ENCODE measurements at places on chromosomes 7 and 10.

DNA sequence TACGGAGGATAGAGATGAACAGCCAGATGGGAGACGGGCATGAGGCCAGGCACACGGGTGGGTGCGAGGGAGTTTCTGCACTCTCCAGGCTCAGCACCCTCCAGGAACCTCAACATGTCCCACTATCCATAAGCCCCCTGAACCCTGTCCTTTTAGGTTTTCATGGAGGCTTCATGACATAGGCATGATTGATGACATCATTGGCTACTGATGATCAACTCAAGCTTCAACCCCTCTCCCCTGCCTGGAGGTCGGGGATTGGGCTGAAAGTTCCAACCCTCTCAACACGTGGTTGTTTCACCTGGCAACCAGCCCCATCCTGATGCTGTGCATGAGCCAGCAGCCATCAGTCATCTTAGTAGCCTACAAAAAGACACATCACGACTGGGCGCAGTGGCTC lies 360.7 kb upstream of the AUTS2 start:
- no peak for DNase-seq

DNA sequence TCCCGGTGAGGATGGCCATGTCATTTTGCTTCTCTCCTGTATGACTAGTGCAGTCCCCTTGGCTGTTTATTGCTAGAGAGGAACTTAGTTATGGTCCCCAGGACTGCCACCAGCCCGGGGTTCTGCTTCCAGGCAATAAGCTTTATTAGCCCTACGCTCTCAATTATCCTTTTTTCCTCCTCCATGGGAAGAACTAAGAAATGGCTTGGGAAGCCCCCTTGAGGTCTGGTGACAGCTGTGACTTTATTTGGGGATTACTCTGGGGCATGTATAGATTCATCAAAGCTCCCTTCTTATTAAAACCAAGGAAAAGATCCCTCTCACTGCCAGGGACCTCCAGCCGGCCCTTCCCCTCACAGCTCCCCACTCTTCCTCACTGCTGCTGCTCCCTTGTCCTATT lies 155.2 kb upstream of the INSYN2A start:
- DNase-seq, result no peak

- DNase-seq, result no peak
These were observed 51.7 kb downstream of the PROSER2 start for GRCh38 chr10:11874568-11875493.

DNA sequence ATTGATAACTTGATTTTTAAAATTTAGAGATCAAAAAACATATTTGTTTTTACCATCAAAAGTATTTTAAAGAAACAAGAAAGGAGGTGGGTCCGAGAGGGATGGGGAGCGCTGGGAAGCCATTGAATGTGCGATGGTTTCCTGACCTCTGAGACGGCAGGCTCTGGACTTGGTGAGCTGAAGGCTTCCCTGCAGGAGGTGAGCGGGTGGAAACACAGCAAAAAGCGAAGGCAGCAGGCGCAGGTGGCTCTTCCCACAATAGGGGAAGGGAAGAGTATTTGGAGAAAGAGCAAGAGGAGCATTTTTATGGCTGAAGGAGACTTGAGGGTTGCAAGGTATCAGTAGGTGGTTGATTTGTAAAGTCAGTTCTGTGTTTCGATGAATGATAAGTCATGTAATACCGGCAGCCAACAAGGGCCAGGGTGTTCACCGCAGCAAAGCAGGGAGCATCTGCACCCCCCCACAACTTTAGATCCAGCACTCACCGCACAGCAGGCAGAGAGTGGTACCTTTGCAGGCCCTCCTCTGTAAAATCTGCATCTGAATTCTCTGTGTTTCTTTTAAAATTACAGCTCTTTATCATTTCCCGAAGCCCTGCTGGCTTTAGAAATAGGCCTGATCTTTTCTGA lies 10.5 kb downstream of the C10orf53 start:
- DNase-seq, result no peak

GRCh38 chr7:4883372-4884144 lies at the start of gene RADIL:
TSS of gene RADIL (minus strand) at chr7:4883716. CDS start at chr7:4878139, 5,577 bp downstream.
- DNase-seq, result no peak

DNA sequence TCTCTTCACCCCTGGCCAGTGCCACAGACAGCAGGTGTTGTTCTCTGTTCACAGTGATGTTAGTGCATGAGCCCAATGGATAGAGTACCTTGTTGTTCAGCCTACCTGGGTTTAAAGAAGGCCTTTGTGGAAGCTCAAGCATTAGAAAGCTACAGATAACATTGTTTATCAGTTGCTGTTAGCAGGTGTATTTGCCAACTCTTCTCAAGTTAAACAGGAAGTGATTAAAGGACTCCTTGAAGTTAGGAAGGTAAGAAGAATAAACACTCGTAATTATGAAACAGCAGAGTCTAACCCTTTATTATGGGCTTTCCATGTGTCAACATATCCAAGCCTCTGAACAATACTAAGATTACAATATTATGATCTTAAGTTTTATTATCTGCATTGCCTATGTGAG lies 25.9 kb downstream of the RGR start:
- no peak for DNase-seq

GRCh38 chr10:1628757-1629156 lies 108.6 kb downstream of the ADARB2 start:
- no peak for DNase-seq

DNA sequence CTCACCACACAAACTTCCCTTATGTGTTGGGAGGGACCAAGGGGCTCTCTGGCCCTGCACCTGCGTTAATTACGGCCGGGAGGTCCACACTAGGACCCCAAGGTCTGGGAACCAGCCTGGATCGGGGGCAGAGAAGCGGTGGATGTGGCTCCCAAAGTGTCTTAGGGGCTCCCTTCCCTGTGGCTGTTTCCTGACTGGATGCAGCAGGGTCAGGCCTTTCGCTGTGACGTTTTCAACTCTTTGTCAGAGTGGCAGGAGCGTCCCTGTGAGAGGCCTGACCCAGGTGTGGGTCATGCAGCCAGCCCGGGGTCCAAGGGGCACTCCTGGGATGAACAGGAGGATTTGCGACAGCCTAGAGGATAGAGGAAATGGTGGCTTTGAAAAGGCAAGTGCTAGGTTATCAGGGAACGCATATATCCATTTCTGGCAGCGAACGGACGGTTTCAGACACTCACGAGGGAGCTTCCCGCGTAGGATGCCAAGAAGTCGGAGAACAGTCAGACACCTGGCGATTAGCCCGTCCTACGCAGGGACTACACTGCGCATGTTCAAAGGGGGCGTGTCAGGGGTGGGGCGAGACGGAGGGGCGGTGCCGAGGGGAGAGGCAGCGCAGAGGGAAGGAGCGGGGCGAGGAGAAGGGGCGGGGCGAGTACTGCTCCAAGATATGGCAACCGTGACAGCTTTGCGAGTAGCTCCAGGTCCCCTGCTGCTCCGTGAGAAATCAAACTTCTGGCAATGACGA lies 46.2 kb upstream of the ZNF716 start:
- no peak for DNase-seq

- no peak for DNase-seq
These were observed 69.5 kb downstream of the RAPGEF5 start for GRCh38 chr7:22287412-22287811.

GRCh38 chr7:132321387-132321786 lies 254.9 kb downstream of the PLXNA4 start:
- DNase-seq, result no peak

- no peak for DNase-seq
These were observed 19.4 kb downstream of the SPAM1 start for GRCh38 chr7:123944395-123944794.

- DNase-seq, result no peak
These were observed 43.6 kb downstream of the FBXW4 start for GRCh38 chr10:101651336-101651735.

GRCh38 chr10:101346177-101346576 lies 7.8 kb upstream of the BTRC start:
- DNase-seq, result no peak

GRCh38 chr7:2041496-2042367 lies 191.0 kb downstream of the MAD1L1 start:
- DNase-seq, result no peak

DNA sequence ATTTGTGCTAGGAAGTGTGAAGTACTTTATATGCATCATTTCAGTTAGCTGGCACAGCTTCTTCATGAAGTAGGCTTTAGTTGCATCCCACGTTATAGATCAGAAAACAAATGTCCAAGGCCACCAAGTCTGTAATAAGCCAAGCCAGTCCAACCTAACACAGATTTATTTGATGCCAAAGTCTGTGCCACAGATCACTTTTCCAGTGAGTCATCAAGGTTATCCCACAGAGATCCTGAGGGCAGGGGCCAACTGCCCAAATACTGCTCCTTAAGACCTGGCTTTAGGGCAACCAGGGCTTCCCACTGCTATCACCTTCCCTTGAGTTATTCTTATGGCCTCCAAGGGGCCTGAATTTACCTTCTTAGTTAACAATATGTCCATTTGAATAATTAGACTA lies 1340.4 kb downstream of the XPNPEP1 start:
- DNase-seq, result no peak

DNA sequence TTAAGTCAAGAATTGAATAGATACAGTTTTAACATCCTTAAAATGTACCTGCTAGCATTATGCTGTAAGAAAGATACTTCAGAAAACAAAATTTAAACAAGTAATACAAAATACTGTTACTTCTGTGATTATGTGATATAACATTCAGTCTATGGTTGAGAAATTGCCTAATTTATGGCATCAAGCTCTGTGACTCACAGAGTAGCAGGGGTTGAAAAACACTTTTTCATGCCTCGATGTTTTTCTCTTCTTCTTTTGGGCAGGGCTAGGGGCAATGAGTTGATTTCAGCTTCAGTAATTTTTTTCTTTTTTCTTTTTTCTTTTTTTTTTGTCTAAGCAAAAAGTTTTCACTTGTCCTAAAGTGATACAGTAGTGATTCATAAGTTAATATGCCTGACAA lies 209.2 kb downstream of the MBL2 start:
- no peak for DNase-seq

DNA sequence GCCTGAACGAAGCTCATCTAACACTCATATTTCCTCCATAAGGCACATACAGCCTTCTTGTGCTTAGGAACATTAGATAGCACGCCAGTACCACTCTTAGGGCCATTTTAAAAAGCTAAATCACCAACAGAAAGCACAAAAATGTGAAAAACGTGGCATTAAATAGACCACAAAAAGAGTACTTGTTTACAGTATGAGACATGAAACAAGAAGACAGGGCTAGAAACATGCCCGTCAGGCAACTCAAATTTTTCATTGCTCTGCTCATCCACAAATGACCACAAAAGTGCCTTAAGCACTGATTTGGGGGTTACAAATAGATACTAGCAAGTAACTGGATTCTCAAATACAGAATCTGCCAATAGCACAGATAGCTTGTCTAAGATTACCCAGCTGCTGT lies 67.8 kb downstream of the ELMO1 start:
- no peak for DNase-seq

- no peak for DNase-seq
These were observed 46.0 kb upstream of the TCF7L2 start for GRCh38 chr10:112904000-112904399.

DNA sequence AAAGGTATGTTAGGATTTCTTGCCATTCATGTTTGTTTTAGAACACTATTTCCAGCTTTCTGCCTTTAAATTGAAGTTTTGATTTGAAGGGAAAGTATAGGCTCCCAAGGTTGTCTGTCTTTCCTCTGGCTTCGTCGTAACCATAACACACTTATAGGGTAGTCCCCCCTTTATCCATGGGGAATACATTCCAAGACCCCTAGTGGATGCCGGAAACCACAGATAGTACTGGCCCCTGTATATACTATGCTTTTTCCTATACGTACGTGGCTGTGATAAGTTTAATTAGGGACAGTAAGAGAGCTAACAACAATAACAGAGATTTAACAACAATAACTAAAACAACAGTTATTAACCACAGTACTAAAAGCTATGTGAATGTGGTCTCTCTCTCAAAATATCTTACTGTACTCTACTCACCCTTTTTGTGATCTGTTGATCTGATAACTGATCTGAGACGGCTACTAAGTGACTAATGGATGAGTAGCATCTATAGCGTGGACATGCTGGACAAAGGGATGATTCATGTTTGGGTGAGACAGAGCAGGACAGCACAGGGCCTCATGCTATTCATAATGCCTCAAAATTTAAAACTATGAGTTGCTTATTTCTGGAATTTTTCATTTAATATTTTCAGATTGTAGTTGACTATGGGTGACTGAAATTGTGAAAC lies 273.1 kb downstream of the AUTS2 start:
- no peak for DNase-seq

- no peak for DNase-seq
These were observed 55.9 kb downstream of the PDIA4 start for GRCh38 chr7:148972375-148972774.

DNA sequence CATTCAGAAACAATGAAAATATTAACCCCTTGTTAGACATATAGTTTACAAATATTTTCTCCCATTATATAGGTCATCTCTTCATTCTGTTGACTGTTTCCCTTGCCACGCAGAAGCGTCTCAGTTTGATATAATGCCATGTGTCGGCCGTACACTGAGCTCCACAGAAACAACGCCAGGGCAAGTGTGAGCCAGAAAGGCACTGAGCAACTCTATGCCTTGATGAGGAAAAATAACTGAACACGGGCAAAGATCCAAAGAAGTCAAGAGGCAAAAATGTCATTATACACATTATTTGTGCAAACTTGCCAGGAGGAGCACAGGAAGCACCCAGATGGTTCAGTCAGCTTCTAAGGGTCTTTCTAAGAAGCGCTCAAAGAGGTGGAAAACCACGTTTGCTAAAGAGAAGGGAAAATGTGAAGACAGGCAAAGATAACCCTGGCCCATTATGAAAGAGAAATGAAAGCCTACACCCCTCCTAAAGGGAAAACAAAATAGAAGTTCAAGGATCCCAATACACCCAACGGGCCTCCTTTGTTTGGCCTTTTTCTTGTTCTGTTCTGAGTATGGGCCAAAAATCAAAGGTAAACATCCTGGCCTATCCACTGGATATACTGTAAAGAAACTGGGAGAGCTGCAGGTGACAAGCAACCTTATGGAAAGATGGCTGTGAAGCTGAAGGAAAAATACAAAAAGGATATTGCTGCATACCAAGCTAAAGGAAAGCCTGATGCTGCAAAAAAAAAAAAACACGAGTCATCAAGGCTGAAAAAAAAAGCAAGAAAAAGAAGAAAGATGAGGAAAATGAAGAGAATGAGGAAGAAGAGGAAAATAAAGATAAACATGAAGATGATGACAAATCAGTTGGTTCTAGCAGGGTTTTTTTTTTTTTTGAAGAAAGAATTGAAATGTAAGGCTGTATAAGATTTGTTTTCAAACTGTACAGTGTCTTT lies 15.5 kb downstream of the ARHGAP12 start:
- DNase-seq, result no peak

GRCh38 chr7:106736508-106737201 lies 75.7 kb upstream of the CCDC71L start:
- no peak for DNase-seq

GRCh38 chr7:67346876-67347275 lies 350.2 kb downstream of the TYW1 start:
- no peak for DNase-seq

DNA sequence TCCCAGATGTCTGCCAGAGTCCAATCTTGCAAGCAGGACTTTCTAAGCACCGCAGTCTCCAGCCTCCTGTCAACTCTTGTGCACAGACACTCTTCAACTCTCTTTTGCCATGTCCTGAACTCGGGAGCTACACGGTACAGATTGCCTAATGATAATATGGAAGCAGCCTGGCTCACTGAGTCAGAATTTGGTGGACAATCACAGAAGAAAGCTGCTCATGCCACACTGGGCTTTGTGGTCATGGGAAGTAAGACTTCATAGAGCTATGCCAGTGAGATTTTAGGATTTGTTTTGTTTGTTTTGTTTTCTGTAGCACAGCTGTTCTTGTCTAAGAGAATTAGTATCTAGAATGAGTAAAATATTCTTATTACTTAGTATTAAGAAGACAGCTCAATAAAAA lies 144.1 kb upstream of the PRSS58 start:
- no peak for DNase-seq

GRCh38 chr7:17681965-17682364 lies 258.3 kb downstream of the SNX13 start:
- no peak for DNase-seq

- DNase-seq, result no peak
These were observed 17.9 kb upstream of the CSGALNACT2 start for GRCh38 chr10:43120116-43120928.
